ENCODE measurements at places on chromosomes 16 and 17.

DNA sequence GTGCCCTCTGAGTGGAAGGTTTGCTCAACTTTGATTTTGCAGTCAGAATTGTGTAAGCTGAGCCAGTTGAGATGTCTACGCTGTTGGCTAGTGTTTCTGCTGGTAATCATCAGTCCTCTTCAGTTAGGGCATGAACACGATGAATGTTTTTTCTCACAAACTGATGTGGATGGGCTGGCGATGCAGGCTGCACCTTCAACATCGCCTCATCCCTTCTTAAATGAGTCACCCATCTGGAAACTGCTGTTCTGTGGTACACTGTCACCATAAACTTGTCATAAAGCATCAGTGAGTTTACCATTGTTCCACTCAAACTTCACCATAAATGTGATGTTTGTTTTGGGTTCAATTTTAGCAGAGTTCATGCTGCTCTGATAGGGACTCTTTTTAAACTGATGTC, 8.4 kb downstream of the C16orf95 start:
- no peak for DNase-seq

DNA sequence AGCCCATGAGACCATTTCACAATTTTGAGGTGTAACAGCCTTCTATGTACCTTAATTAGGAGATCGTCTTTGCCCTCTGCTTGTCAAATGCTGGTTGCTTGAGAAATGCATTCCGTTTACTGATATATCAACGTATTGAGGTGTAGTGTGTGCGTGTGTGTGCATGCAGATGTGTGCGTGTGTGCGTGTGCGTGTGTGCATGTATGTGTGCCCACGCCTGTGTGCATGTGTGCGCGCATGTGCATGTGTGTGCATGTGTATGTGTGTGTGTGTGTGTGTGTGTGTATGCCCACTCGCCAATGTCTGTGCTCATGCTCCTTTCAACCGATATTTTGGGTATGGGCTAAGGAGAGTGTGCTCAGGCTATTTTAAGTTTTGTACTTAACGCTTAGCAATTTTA, 81.5 kb upstream of the ZFHX3 start:
- DNase-seq = no peak

GRCh38 chr16:80557037-80557436, 16.2 kb downstream of the DYNLRB2 start:
- DNase-seq = no peak

- no peak for DNase-seq
Measured at GRCh38 chr17:81911277-81911961, at the start of gene PCYT2. Gene PCYT2, minus strand, starts transcription at chr17:81911399. Its CDS starts 44 bp downstream, at chr17:81911355.

DNA sequence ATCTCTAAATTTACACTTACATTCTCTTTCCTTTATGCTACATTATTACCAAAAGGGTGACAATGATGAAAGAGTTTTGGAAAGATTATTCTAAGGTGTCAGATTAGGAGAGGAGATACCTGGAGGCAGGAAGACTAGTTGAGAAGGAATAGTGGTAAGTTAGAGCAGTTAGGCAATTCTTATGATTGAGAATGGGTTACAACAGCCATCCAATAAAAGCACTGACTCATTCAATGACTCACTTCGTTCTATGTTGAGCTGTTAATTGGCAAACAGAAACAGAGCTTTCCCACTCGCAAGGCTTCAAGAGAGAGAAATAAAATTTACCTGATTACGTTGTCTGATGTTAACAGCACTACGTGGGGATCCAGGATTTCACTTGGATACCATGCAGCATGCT, 5.8 kb downstream of the NUP88 start:
- DNase-seq = no peak

- peak; percentile 3 for DNase-seq
Measured at GRCh38 chr16:74868501-74868900, 93.9 kb upstream of the FA2H start.

GRCh38 chr17:62712171-62712581, 84.7 kb downstream of the MRC2 start:
- DNase-seq = no peak

- no peak for DNase-seq
Measured at GRCh38 chr17:80852476-80853015, 139.1 kb upstream of the CHMP6 start.

- no peak for DNase-seq
Measured at GRCh38 chr16:86529160-86529559, 18.8 kb downstream of the FOXF1 start.

GRCh38 chr17:2946144-2946543, 117.3 kb downstream of the OR1D5 start:
- no peak for DNase-seq

- DNase-seq = no peak
Measured at GRCh38 chr16:79882340-79883005, 281.9 kb upstream of the MAF start.

GRCh38 chr16:4114257-4115208, 1.7 kb downstream of the ADCY9 start:
- no peak for DNase-seq

GRCh38 chr17:14838567-14838966, 426.6 kb downstream of the PMP22 start:
- no peak for DNase-seq

DNA sequence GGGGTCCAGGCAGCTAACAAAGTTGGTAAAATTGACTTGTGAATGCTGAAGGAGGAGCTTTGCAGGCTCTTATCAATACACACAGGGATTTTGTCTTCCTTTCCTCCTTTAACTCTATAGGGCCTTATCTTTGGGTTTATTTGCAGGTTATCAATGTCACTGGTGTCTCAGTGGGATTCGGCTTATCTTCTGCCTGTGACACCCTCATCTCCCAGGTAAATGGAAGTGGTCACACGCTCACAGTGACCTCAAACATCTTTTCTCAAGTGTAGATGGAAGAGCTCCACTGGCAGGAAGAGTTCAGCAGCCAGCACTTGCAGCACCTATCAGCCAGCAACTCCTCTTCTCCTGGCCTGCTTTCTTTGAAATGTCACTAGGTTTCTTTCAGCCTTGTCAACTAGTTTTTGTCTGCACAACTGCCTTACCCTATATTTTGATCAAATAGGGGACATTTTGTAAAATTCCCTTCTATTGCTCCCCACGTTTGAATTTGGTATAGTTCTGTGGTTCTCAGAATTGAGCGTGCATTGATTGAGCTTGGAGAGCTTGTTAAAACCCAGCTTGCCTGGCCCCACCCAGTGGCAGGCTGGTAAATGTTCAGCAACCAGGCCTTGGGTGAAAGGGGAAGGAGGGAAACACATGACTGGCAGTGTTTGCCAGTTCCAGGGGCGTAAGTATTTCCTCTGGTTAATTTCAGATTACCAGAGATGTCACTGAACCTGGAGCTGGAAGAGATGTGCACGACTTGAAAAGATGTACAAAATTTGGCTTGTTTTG, 12.8 kb downstream of the SLC47A1 start:
- no peak for DNase-seq

GRCh38 chr16:24360936-24361335, 104.8 kb downstream of the CACNG3 start:
- no peak for DNase-seq

DNA sequence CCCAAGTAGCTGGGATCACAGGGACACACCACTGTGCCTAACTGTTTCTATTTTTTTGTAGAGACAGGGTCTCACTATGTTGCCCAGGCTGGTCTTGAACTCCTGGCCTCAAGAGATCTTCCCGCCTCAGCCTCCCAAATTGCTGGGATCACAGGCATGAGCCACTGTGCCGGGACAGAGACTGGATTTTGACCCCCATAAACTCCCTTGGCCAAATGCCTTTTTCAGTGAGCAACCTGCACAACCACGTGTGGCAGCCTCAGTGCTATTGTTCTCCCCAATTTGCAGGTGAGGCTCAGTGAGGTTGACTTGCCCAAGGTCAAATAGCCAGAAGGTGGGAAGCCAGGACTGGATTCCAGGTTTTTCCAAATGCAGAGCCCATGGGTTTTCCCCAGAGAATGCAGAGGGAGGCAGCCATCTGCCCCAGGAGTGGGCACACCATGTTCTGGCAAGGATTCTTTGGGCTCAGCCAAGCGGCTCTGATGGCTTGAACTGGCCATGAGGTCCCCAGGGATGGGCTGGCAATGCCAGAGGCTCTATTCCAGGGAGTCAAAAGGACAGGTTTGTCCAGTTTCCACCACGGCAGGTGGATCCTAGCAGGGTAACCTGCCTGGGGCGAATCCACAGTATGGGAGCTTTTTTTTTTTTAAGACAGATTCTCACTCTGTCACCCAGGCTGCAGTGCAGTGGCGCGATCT, 1.8 kb downstream of the IL27 start:
- no peak for DNase-seq

- no peak for DNase-seq
Measured at GRCh38 chr16:68939692-68940320, 96.5 kb downstream of the TANGO6 start.

DNA sequence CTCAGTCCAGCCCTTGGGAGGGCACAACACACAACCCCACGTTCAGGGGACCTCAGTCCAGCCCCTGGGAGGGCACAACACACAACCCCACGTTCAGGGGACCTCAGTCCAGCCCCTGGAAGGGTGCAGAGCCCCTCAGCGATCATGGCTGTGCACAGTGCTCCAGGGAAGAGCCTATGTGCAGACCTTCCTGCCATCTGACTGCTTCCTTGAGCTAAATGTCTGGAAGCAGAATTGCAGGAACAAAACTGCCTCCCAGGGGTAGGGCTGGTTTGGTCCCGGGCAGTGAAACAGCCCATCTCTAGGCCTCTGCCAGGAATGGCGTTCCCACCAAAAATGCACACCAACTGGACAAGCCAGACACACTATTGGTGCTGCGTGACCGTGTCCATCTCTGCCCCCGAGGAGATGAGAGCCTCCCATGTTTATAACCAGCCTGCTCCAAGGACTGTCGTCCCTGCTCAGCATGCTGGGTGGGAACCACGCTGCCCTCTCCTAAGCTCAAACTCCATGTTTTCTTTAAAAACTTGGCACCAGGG, 44.0 kb downstream of the ZNF276 start:
- no peak for DNase-seq

GRCh38 chr16:80681436-80681835, 123.0 kb downstream of the CDYL2 start:
- no peak for DNase-seq

DNA sequence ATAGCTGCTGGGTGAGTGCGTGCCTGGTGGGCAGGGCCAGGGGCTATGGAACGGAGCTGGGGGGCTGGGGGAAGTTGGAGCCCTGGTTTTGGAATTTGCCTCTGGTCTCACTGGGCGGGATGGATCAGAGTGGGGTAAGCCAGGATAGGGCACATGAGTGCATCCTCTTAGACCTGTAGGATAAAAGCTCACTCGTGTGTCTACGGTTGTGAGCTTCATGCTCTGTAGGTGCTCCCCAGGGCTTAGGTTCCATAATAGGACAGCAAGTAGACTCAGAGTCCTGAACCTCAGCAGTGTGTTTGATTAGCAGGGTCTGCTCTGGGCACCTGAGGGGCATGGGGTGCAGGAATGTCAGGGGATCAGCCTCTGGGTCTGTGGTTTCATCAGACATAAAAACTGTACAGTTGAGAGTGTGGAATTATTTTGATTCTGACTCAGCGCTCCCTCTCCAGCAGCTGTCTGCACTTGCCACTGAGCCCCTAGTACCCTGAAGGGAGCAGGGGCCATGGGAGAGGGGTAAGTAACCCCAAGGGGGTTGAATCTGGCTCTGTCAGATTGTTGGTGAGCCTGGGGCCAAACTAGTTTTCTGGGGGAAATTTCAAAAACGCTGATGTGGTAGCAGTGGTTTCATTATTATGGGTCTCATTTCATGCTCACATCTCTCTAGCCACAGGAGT, 84.2 kb upstream of the LGALS9 start:
- no peak for DNase-seq

- DNase-seq = no peak
Measured at GRCh38 chr17:33444731-33445130, 151.6 kb upstream of the ASIC2 start.

GRCh38 chr17:74117999-74118421, 85.5 kb upstream of the RPL38 start:
- no peak for DNase-seq

DNA sequence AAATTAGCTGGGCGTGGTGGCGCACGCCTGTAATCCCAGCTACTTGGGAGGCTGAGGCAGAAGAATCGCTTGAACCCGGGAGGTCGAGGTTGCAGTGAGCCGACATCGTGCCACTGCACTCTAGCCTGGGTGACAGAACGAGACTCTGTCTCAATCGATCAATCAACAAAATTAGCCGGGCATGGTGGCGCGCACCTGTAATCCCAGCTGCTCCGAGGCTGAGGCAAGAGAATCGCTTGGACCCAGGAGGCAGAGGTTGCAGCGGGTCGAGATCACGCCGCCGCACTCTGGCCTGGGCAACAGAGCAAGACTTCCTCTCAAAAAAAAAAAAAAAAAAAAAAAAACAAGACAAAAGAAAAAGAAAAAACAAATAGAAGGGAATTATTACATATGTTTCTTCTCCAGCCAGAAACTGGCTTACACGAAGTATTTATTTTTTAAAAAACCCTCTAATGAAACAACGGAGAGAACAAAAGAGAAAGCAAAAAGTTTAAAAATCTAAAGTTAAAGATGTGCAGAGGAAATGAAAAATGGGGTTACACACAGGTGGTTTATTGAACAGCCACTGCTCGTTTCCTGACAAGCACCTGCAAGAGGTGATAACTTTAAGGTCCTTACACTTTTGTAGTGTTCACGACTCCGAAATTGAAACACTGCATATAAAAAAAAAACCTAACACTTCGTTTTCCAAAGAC, 1.4 kb downstream of the SYNRG start:
- no peak for DNase-seq

GRCh38 chr16:31869511-31870201, 4.0 kb upstream of the ZNF267 start:
- DNase-seq = no peak

DNA sequence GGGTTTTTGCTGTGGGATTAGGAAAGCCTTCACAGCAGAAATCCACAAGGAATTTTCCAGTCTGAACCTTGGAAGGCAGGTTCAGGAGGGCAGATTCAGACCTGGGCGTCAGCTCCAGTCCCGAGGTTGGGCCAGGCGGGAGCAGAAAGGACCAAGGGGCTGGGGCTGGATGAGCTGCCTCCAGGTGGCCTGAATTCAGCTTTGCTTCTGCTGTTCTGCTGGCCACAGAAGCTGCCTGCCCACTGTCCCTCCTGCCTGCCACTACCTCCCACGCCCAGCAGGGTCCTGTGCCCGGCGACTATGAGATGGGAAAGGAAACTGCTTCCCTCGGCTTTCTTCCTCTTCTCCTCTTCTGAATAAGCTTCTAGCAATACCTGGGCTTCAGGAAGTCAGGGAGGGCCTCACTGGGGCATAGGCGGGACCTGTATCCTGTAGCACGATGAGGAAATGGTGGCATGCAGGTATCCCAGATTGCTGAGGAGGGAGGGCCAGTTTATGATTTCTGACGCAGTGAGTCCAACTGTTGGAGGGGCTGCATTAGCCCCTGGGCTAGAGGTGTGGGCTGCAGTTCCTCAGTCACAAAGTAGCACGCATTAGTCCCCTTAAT, 18.4 kb downstream of the TBX4 start:
- DNase-seq = no peak

DNA sequence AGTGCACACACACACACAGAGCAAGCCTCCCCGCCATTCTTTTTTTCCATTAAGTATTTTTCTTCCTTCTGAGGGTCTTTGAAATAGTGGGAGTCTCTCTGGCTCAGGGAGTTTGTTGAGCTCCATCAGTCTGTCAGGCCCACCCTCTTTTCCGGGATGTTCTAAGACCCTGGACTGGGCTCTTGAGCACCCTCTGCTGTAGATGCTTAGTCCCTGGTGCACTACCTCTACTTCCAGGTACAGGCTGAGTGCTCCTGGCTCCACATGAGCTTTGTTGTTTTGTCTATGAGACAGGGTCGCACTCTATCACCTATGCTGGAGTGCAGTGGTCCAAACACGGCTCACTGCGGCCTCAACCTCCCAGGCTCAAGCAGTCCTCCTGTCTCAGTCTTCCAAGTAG, 20.7 kb downstream of the LIMD2 start:
- DNase-seq = no peak

Measured in right renal pelvis (tissue), 4 donors.